Prostate gland (tissue), 2 donors: ENCODE measurements at places on chromosomes 7 and 10.

GRCh38 chr7:55339033-55340000, 25.8 kb upstream of the LANCL2 start:
- DNase-seq: no peak

- no peak for DNase-seq
These were observed at the start of gene TET1 for GRCh38 chr10:68560186-68560942. TET1 (plus strand) TSS chr10:68560337; CDS start chr10:68572339, 12,002 bp downstream.

DNA sequence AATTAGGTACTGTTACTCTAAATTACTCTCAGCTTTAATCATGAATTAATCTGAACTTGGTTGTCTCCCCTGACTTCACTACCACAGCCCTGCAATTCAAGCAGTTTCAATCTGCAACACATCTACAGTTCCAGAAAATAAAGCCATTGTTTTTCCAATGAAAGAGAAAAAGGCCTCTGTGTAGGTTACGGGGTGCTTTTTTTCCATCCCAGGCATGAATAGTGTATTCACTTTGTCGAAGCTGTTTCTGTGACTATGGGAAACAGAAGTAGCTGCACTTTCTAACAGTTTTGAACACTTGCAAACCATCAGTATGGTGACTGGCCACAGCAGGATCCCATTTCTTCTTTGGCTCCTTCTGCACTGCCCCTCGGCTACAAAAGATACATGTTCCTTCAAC, 460.2 kb downstream of the GRM8 start:
- DNase-seq: no peak

- no peak for DNase-seq
These were observed 156.0 kb downstream of the ELFN1 start for GRCh38 chr7:1825897-1826741.
